ENCODE measurements at places on chromosomes 1 and 21. TPM values are rescaled to one million over a fixed set of nuclear protein-coding genes. Genes with fewer than 3 reads are reported as not detected.

DNA sequence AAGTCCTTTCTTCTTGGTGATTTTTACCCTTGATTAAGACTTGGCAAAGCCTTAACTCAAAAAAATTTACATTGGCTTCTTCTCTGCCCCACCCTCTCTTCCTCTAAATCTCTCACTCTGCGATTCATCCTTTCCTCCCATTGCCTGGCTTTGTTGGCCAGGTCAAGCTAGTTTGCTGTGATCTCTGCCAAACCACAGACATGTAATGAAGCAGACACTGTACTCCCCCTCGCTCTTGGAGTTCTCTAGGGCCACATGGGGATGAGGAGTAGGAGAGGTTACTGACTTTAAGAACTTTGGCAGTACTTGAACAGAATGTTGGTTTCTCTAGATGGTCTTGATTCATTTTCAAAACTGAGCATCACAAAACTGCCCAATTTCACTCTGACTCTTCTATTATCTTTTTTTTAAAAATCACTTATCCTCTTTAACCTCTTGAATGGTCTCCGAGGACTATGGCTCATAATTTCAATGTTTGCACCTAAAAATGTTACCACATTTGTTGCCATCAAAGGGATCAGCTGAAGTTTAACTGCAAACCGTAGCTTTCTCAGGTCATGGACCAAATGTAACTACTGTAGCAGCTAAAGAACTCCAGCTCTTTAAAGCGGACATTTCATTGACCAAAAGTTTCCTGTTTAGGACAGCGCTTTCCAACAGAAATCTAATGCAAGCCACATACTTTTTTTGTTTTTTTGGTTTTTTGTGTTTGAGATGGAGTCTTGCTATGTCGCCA lies 62.7 kb upstream of the IPO9 start:
- no peak overlapping the region for H3K27ac ChIP-seq
- H3K27me3 ChIP-seq, result no peaks in the 10 kb centered on the region
- H3K36me3 ChIP-seq, result no peaks in the 10 kb centered on the region
- H3K4me1 ChIP-seq, result no peaks in the 10 kb centered on the region
- no peak overlapping the region for H3K4me3 ChIP-seq
- DNase-seq, result no peak

GRCh38 chr1:170407581-170407980 lies 124.4 kb upstream of the GORAB start:
- no peaks in the 10 kb centered on the region for H3K36me3 ChIP-seq
- H3K4me3 ChIP-seq, result no peak overlapping the region
- H3K27ac ChIP-seq, result no peak overlapping the region
- no peaks in the 10 kb centered on the region for H3K27me3 ChIP-seq
- no peaks in the 10 kb centered on the region for H3K4me1 ChIP-seq

DNA sequence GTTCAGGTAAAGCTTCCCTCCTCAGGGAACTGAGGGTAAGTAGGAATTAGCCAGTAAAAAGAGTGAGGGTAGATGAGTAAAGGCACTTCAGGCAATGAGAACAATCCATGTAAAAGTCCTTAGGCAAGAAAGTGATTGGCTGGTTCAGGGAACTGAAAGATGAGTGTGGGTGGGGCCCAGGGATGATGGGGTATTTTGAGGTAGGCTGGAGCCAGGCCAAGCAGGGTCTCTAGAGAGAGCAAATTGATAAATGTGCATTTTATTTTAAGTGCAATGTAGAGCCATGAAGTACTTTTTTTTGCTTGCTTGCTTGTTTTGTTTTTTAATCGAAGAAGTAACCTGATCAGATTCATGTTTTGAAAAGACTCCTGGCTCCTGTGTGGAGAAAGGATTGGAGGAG lies 26.5 kb downstream of the OSBPL9 start:
- no peak overlapping the region for H3K27ac ChIP-seq
- no peak overlapping the region for H3K4me3 ChIP-seq
- H3K27me3 ChIP-seq, result no peaks in the 10 kb centered on the region
- no peak for DNase-seq
- no peaks in the 10 kb centered on the region for H3K36me3 ChIP-seq

- H3K4me3 ChIP-seq, result peak overlapping the region; percentile 94
- H3K36me3 ChIP-seq, result peaks cover 27% of the 10 kb centered on the region
- peaks cover 22% of the 10 kb centered on the region for H3K4me1 ChIP-seq
- H3K27ac ChIP-seq, result peak overlapping the region; percentile 99
These were observed 1.9 kb downstream of the S100A11 start for GRCh38 chr1:152034654-152035538.

DNA sequence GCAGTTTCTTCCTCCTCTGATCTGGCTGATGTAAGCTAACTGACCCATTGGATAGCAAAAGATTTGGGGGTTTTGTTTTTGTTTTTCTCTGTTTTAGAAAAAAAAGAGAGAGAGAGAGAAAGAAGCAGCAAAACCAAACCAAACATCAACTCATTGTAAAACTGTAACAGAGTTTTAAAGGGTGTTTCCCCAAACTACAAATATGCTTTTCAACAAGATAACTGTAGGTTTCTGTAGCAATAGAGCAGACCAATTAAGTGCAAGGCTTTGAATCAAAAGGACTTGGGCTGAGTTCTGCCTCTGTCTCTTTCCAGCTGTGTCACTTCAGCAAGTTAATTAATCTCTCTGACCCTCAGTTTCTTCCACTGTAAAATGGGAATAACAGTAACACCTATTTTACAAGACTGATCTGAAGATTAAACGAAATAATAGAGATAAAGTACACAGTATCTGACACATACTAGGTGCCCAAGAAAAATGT lies 44.5 kb downstream of the RRAGC start:
- H3K4me3 ChIP-seq, result no peak overlapping the region
- H3K4me1 ChIP-seq, result peaks cover 6% of the 10 kb centered on the region
- H3K27ac ChIP-seq, result no peak overlapping the region
- H3K36me3 ChIP-seq, result 0 out of 2 replicates have a peak, but pooled peaks cover 2% of the 10 kb centered on the region

- H3K36me3 ChIP-seq, result no peaks in the 10 kb centered on the region
- no peak overlapping the region for H3K4me3 ChIP-seq
- DNase-seq, result no peak
These were observed 1.7 kb downstream of the F5 start for GRCh38 chr1:169584483-169585144.

DNA sequence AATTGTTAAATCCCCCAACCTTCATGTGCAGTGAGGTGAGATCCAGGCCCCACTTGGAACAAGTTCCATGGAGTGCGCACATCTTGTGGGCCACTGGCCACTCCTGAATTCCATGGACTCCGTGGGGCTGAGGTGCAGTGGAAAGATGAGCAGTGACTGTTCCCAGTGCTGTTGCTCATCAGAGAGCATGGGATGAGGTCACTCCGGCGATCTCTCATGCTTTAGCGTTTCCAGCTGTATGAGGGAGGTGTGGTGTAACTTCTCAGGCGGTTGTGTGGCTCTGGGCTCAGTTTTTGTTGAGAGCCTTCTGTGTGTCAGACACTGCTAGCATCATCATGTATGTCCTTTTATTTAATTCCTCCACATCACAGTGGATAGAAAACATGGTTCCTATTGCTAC lies 96.2 kb downstream of the GALNT2 start:
- no peak overlapping the region for H3K27ac ChIP-seq
- peaks cover 12% of the 10 kb centered on the region for H3K4me1 ChIP-seq
- H3K4me3 ChIP-seq, result no peak overlapping the region

- no peaks in the 10 kb centered on the region for H3K27me3 ChIP-seq
- peak overlapping the region; percentile 96 for H3K27ac ChIP-seq
- peaks cover 10% of the 10 kb centered on the region for H3K4me1 ChIP-seq
- DNase-seq, result no peak
These were observed 342 bp downstream of the DDOST start for GRCh38 chr1:20660847-20661206.

DNA sequence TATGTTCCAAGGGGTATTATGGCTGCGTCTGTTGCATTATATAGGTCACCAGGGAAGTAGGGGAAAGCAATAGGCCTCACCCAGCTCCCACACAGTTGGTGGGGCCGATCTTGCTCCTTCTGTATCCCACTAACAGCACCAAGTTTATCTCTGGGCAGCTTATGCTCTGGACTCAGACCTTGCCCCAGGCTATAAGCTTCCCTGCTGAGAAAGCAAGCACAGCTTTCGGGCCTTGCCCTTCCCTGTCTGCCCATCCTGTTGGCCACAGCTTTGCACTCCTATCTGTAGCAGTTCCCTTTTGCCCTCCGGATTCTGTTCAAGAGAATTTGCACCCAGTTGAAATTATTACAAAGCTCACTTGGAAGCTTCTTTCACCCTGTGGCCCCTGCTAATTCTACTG lies 12.9 kb downstream of the KCNE1 start:
- no peaks in the 10 kb centered on the region for H3K4me1 ChIP-seq
- H3K27me3 ChIP-seq, result no peaks in the 10 kb centered on the region
- H3K4me3 ChIP-seq, result no peak overlapping the region
- H3K36me3 ChIP-seq, result no peaks in the 10 kb centered on the region

GRCh38 chr1:113199760-113200455 lies 126.9 kb downstream of the LRIG2 start:
- no peaks in the 10 kb centered on the region for H3K4me1 ChIP-seq
- DNase-seq, result no peak
- no peak overlapping the region for H3K27ac ChIP-seq
- no peaks in the 10 kb centered on the region for H3K36me3 ChIP-seq
- H3K4me3 ChIP-seq, result no peak overlapping the region

- H3K4me3 ChIP-seq, result no peak overlapping the region
- peaks cover 10% of the 10 kb centered on the region for H3K4me1 ChIP-seq
- DNase-seq, result no peak
- H3K27me3 ChIP-seq, result no peaks in the 10 kb centered on the region
- no peaks in the 10 kb centered on the region for H3K36me3 ChIP-seq
These were observed 10.5 kb downstream of the RO60 start for GRCh38 chr1:193069748-193070385.

DNA sequence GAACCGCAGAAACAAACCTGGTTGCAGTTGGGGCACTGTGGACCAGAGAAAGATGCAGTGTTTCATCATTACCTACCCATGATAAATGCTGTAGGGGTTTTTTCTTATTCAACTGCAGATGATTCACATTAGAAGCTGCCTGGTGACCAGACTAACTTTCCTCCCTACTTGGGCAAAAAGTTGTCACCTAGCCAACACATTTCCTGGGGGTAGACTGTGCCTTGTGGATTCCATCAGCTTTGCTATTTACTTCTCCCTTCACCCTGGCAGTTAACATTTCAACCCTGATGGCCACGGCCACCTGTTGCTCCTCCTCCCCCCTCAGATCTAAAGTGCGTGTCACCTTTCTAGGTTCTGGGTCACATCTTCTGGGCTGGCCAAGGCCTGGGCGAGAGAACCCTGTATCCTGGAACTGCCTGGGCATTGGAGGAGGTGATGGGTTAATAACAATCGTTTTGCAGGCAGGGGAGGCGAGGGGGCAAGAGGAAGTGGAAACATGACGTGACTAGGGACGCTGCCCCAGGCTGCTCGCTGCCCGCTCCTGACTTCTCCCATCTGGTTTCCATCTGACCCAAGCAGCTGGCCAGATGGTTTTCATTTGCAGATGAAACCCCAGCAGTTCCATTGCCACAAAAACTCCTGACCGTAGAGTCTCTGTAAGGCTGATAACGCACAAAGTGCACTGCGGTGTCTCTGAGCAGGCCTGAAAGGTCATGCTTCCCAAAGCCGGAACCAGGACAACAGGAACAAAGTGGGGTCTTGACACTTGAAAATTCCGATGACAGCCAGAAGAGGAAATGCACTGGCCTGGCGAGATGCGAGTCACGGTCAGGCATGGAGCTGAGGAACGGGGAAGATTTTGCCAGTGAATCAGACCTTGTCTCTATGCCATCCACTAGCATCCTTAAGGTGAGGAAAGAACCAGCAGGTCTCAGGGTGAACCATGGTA lies 36.6 kb downstream of the CAPZB start:
- H3K27ac ChIP-seq, result peak overlapping the region; percentile 99
- H3K36me3 ChIP-seq, result no peaks in the 10 kb centered on the region
- H3K4me3 ChIP-seq, result no peak overlapping the region

DNA sequence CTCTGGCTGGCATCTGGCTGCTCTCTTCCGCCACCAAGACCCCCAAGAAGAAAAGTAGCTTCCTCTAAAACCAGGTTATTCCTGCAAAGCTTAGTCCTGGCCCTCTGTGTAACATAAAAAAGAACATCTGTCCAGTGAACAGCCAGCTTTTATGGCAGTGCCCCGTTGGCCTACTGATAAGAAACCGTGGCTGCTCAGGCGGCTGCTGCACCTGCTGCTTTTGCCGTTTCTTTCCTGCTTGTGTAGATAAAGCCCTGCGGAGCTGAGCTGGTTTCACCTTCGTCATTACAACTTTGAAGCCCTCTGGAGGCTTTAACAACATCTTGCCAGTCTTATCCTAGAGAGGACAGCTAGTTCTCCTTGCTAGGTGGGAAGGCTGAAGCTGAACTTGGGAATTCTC lies 20.5 kb downstream of the ELAPOR1 start:
- no peak for DNase-seq
- no peak overlapping the region for H3K4me3 ChIP-seq
- no peaks in the 10 kb centered on the region for H3K27me3 ChIP-seq
- no peaks in the 10 kb centered on the region for H3K36me3 ChIP-seq

DNA sequence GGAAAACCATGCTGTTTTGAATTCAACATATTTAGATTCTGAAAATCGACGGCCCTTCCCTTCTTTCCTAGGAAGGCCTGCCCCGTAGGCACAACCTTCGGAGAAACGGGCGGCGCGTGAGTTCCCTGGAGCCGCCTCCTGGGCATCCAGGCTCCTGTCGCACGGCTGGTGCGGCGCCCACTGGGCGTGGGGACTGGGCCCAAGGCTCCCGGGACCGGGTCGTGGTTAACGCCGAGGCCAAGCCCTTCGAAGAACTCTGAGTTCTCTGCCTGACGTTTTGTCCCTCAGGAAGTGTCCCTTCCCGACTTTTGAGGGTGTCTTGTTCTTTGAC lies 19.2 kb upstream of the TBX15 start:
- no peak overlapping the region for H3K4me3 ChIP-seq
- H3K27me3 ChIP-seq, result no peaks in the 10 kb centered on the region
- H3K27ac ChIP-seq, result no peak overlapping the region
- no peak for DNase-seq
- H3K4me1 ChIP-seq, result no peaks in the 10 kb centered on the region
- H3K36me3 ChIP-seq, result no peaks in the 10 kb centered on the region

- DNase-seq, result no peak
- H3K27me3 ChIP-seq, result no peaks in the 10 kb centered on the region
- no peak overlapping the region for H3K27ac ChIP-seq
- no peak overlapping the region for H3K4me3 ChIP-seq
- H3K4me1 ChIP-seq, result no peaks in the 10 kb centered on the region
These were observed 38.7 kb downstream of the SNX7 start for GRCh38 chr1:98700228-98700627.

The SPATA21 gene
- total RNA-seq, result not detected

The G0S2 gene
- 2.5 TPM for total RNA-seq

The IFI44L gene
- 0.10 TPM for total RNA-seq

The LRRC53 gene
- total RNA-seq, result not detected

The CYYR1 gene
- total RNA-seq, result not detected

The FCRL2 gene
- total RNA-seq, result not detected

The RCSD1 gene
- 1.4 TPM for total RNA-seq

Data from Panc1 (cell line).